T-helper 1 cell (primary cell): ENCODE measurements at places on chromosomes 13 and 19.

DNA sequence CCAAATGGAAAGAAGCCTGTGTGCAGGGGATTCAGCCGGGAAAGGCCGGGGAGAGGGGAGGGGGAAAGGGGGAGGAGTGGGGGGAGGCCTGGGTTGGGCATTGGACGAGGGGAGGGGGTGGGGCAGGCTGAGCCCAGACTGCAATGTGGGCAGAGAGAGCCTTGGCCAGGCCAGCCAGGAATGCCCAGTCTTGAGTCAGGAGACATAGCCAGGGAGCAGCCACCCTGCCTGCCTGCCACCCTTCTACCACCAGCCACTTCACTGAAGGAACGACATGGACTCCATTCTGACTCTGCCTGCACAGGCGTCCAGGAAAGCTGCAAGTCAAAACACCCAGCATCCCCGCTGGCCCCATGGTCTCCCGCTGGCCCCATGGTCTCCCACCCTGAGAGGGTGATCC, 498 bp downstream of the PROZ start:
- no peak for DNase-seq

GRCh38 chr13:110354123-110354627, 47.1 kb downstream of the COL4A2 start:
- DNase-seq, result no peak

GRCh38 chr13:51806566-51806965, 2.6 kb upstream of the DHRS12 start:
- no peak for DNase-seq

GRCh38 chr19:15464394-15465385, at the start of gene RASAL3:
RASAL3 (minus strand) TSS chr19:15464544; CDS start chr19:15464358, 186 bp downstream.
- DNase-seq, result peak; percentile 81

GRCh38 chr13:94209117-94209516, 270.4 kb downstream of the DCT start:
- DNase-seq, result no peak

GRCh38 chr19:36421749-36422481, 3.5 kb upstream of the ZFP82 start:
- DNase-seq, result no peak

GRCh38 chr13:60431108-60431700, 34.2 kb downstream of the TDRD3 start:
- no peak for DNase-seq

DNA sequence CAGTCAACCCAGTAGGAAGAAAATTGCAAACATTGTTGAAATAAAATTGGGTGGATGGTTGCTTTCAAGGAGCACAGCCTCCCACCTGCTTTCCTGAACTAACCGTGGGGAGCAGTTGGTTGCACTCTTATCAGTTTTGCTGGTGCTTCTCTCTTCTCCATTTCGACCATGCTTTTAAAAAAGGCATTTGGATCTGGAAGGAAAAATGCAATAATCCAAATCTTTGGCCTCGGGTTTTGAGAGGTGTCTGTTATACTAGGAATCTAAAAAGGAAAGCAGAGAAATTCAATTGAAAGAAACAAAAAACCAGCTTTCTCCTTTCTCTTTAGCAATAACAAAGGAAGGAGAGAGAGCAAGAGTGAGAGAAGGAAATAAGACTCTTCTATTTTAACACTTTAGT, 113.6 kb upstream of the ARGLU1 start:
- no peak for DNase-seq

GRCh38 chr13:107185889-107186288, 618.0 kb upstream of the ARGLU1 start:
- no peak for DNase-seq

GRCh38 chr19:40270362-40271089, 14.6 kb downstream of the AKT2 start:
- no peak for DNase-seq

GRCh38 chr19:3433313-3433712, 47.0 kb downstream of the SMIM24 start:
- no peak for DNase-seq

- DNase-seq, result no peak
Observed at GRCh38 chr19:11007385-11007784, 46.6 kb downstream of the SMARCA4 start.

GRCh38 chr19:51186323-51186722, 38.6 kb upstream of the CD33 start:
- DNase-seq, result no peak

DNA sequence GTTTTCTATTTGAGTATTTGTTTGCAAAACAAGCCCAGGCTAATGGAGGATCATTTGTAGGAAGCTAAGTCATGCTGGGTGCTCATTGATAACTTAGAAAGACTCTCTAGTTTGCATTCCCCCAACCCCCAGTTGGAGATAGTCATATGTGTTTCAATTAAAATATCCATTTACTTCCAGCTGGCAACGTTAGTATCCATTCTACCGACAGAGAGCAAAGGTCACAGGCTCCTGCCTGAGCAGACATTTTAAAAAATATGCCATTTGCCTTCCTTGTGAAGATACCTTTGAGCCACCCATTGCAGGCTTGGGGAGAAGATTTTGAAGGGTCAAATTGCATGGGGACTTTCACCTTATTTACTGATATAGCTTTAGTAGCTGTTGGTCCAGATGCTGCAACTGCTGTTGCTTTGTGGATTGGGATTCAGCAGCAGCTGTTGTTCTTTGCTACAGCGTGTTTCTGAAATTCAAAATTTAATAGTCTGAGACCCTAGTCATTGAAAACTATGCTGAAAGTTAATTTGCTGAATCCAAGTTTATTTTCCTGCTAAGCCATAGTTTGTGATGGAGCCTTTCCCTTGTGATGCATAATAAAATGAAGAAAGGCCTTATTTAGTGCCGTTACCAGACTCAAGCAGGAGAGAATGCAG, 335.1 kb downstream of the GPC6 start:
- DNase-seq, result no peak

- peak; percentile 43 for DNase-seq
Observed at GRCh38 chr19:4267101-4267900, 11.8 kb upstream of the SHD start.

DNA sequence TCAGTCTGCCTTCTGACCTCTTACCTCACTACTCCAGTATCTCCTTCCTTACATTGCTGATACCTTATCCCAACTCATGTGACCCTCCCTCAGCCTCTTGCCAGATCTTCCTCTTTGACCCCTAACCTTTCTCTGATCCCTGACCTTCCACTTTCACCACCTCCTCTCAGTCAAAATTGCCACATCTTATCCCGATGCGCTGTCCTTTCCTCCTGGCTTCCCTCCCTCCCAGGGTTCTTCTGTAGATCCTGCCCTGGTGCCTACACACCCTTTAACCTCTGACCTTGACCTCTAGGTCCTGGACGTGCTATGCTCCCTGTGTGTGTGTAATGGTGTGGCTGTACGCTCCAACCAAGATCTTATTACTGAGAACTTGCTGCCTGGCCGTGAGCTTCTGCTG, 23.7 kb downstream of the RYR1 start:
- no peak for DNase-seq

DNA sequence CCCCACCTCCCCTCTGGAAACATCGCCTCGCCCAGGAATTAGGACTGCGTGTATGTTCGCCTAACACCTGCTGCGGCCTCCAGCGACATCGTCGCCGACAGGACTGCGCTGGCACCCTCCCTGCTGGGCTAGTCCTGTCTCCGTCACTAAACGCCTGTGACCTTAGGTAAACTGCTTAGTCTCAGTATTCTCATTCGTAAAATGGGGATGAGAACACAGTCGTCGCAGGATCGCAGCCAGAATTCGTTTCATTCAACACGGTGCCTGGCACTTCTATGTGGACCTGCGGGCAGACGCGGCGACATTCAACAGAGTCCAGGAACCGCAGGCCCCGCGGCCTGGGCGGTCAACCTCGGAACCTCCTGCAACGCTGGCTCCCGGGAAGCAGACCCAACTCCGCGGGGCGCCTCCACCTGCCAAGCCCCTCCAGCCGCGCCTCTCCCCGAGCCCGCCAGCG, 485 bp downstream of the CRYL1 start:
- no peak for DNase-seq

GRCh38 chr13:112712451-112713207, 22.8 kb downstream of the ATP11A start:
- no peak for DNase-seq

DNA sequence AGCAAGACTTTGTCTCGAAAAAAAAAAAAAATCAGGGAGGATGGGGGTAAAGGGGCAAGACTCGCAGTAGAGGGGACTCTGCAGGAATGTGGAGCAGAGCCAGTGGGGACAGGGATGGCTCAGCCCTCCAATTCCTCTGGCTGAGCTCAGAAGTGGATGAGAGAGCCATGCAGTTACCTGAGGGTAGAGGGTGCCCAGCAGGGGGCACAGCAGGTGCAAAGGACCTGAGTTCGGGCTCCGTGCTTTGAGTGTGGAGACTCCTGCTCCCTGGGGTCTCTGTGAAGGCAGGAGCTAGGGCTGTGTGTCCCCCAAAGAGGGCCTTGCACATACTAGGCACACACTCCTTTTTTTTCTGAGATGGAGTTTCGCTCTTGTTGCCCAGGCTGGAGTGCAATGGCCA, 7.7 kb downstream of the DOCK6 start:
- no peak for DNase-seq

GRCh38 chr19:1749373-1750342, 3.6 kb upstream of the ONECUT3 start:
- DNase-seq, result no peak

DNA sequence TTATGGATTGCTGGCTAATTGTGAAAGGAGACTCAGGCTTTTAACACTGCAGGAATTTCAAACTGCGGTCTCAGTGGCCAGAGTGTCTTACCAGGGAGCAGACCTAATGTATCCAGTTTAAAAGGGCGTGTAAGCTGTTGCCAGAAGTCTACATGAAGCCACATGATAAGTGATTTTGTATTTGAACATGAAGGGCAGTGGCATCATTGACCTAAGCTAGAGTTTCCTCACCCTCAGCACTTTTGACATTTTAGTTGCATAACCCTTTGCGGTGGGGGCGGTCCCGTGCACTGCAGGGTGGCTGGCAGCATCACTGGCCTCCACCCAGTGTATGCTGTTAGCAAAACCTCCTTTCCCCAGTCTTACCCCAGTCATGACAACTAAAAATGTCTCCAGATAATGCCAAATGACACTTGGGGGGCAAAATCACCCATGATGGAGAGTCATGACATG, 23.7 kb upstream of the GPR18 start:
- DNase-seq, result peak; percentile 51

DNA sequence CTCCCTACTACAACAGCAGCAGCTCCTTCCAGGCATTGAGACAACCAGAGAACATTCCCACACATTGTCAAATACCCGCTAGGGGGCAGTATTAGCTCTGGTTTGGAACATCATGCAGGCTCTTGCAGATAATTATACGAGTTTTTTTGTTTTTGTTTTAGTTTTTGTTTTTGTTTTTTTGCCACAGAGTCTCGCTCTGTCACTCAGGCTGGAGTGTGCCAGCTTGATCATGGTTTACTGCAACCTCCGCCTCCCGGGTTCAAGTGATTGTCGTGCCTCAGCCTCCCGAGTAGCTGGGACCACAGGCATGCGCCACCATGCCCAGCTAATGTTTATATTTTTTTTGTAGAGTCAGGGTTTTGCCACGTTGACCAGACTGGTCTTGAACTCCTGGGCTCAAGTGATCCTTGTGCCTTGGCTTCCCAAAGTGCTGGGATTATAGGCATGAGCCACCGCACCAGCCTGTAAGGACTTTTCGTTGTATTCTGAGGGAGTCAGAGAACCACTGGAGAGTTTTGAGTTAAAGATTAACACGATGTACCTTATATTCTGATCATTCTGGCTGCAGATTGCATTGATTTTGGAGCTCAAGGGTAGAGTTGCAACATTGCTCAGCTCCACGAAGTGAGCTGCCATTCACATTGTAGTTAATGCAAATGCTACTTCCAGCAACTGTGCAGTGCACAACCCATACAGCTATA, 41.7 kb upstream of the CEACAM20 start:
- DNase-seq, result peak; percentile 49

GRCh38 chr13:33678906-33679657, 138.9 kb upstream of the RFC3 start:
- peak; percentile 94 for DNase-seq

GRCh38 chr13:110343241-110343865, 36.3 kb downstream of the COL4A2 start:
- no peak for DNase-seq

DNA sequence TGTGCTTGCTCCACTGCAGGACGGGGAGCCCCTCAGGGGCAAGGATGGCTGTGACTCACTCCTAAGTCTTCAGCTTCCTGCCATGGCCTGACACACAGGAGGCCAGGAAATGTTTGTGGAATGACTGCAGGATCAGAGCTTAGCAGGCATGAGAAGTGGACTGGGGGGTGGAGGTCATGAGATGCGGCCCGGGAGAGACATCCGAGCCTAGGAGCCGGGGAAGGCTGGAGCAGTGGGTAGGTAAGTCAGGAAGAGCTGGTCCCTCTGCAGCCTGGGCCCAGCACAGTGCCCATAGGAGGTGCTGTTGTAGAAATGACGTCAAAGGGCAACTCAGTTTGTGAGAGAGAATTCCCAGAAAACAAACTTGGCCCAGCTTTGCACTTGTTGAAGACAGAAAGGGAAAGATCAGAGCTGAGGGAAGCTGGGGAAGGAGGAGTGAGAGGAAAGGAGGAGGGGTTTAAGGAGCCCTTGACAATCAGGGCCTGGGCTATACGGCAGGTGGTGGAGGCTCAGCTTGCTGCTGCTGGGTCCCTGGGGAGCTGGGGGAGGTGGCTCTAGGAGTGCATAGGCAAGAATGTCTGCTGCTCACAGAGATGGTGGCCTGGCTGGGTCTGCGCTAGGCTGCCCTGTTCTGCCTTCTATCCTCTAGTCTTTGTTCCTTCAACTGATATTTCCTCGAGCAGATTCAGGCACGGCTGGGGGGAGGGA, 18.5 kb downstream of the POU2F2 start:
- no peak for DNase-seq

- no peak for DNase-seq
Observed at GRCh38 chr13:70964874-70965273, 856.6 kb upstream of the KLHL1 start.

- DNase-seq, result no peak
Observed at GRCh38 chr13:73671732-73672131, 462.5 kb downstream of the KLF12 start.

- DNase-seq, result no peak
Observed at GRCh38 chr13:20198781-20199180, 6.0 kb upstream of the GJB2 start.

GRCh38 chr13:106599875-106600797, 32.2 kb upstream of the ARGLU1 start:
- DNase-seq, result no peak
